Smooth muscle cell of the pulmonary artery (primary cell): ENCODE measurements at places on chromosomes 5 and 9. TPM values are rescaled to one million over a fixed set of nuclear protein-coding genes. Genes with fewer than 3 reads are reported as not detected.

The CRB2 gene
- total RNA-seq = not detected in 2 replicates

The ROR2 gene
- 2.0 TPM in 1 of 2 replicates, not detected in the other for total RNA-seq

The PCSK1 gene
- total RNA-seq = 0.30 and 17.2 TPM in 2 replicates

The KCNV2 gene
- not detected in 2 replicates for total RNA-seq

The GABRA1 gene
- total RNA-seq = 0.17 TPM in 1 of 2 replicates, not detected in the other

The FGD3 gene
- not detected in 2 replicates for total RNA-seq

The APBB3 gene
- total RNA-seq = 18.6 and 24.1 TPM in 2 replicates

The F2RL1 gene
- total RNA-seq = 39.7 and 121 TPM in 2 replicates

The STARD4 gene
- 69.4 and 88.1 TPM in 2 replicates for total RNA-seq

The S1PR3 gene
- 9.9 and 25.4 TPM in 2 replicates for total RNA-seq

The CDC25C gene
- total RNA-seq = 0.69 and 1.8 TPM in 2 replicates

The PCDH1 gene
- total RNA-seq = 4.7 and 6.3 TPM in 2 replicates

The FXN gene
- total RNA-seq = 1.8 and 2.2 TPM in 2 replicates
